ENCODE measurements at places on chromosomes 3 and 15.

DNA sequence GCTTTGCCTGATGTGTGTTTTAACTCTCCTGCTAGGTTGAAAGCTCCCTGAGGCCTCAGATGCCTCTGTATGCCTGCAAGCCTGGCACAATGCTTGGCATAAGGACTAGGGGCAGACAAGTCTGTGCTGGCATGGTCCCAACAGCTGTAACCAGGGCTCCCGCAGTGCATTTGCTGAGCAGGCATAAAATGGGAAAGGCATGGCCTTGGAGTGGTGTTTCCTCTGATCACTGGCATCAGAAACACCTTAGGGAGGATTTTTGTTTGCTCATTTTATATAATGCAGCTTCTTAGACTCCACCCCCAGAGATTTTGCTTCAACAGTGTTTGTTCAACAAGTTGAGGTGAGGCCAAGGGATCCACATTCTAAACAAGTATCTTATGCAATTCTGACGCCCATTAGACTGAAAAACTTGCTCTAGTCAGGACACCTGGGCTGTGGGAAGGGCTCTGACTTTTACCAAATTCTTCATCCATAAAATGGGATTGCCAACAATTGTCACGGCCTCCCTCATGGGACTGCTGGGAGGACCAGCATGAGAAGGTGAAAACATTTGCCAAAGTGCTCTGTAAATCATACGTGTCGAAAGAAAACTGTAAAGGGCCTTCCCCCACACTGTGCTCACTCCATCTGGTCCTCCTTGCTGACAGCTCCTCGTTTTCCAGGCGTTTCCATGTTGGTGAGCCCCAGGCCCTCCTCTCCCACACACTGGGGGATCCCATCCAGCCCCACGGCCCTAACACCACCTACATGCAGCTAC is 43.1 kb downstream of the STARD5 start:
- no peak for DNase-seq

DNA sequence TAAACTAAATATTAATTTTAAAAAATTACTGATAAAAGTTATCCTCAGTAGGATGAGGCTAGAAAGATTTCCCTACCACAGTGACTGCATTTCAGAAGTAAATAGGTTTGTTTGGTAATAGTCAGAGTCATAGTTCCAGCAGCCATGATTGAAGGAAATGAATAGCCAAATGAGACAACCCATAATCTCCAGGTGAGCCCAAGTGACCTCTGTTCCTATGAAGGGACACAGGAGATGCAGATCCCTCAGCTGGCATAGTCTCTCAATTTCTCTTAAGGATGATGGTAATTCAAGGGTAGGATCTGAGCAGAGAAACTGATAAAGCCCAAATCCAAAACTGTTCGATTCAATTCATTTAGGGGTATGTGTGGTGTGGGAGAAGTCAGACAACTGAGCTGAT is 461.8 kb downstream of the RAP2B start:
- DNase-seq = no peak

- DNase-seq = no peak
Measured at GRCh38 chr3:146203776-146204175, 42.8 kb upstream of the PLOD2 start.

DNA sequence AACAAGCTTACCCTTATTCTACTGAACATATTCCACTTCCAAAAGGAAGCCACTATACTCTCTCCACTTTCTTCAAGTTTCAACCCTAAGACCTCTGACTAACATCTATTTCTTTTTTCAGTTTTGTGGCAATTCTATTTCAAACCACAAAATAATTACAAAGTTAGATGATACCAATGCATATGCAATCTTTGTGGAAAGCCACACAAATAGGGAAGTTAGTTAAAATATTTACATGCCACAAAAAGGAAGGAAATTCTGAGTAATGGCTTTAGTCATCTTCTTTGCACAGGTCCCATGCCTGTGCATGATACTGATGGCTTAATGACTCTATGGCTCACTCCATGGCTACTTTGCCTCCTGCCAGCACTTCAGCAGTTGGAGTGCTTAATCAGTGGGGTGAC is 57.0 kb upstream of the MCTP2 start:
- no peak for DNase-seq

DNA sequence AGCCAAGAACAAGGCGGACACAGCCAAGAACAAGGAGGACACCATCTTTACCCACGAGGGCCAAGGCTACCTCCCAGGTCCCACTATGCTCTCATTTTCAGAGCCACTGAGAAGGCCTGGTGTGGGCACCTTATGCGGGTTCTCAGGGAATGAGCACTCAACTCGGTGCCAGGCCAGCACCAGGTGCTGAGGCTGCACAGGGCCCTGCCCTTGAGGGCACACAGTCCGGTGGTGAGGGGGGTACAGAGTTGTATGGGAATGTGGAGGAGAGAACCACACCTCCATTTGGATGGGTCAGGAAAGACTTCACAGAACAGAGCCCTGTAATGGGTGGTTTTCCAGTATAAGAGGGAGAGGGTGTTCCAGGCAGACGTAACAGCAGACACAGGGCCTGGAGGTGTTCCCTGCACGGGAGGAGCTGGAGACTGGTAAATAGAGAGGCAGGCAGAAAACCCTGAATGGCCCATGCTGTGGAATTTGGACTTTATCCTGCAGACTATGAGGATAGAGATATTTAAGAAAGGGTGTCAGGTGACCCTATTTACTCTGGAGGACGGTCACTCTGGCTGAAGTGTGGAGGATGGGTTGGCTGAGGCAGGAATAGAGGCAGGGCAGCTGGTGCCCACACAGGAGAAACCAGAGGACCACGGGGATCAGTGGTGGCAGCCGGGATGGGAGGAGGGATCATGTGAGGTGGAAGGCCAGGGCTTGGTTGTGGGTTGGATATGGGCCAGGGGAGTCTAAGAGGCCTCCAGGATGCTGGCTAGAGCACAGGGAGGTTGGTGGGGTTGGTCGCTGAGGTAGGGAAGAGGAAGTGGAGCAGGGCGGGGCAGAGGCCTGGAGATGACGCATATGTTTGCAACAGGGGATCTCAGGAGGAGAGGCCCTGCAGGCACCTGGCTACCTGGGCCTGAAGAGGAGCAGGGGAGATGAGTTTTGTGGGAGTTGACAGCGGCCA is 34.6 kb downstream of the CRABP1 start:
- DNase-seq = no peak

- DNase-seq = no peak
Measured at GRCh38 chr3:45537616-45537969, 57.0 kb upstream of the LIMD1 start.

GRCh38 chr3:45944830-45945620 is 1.8 kb downstream of the CXCR6 start:
- DNase-seq = no peak

DNA sequence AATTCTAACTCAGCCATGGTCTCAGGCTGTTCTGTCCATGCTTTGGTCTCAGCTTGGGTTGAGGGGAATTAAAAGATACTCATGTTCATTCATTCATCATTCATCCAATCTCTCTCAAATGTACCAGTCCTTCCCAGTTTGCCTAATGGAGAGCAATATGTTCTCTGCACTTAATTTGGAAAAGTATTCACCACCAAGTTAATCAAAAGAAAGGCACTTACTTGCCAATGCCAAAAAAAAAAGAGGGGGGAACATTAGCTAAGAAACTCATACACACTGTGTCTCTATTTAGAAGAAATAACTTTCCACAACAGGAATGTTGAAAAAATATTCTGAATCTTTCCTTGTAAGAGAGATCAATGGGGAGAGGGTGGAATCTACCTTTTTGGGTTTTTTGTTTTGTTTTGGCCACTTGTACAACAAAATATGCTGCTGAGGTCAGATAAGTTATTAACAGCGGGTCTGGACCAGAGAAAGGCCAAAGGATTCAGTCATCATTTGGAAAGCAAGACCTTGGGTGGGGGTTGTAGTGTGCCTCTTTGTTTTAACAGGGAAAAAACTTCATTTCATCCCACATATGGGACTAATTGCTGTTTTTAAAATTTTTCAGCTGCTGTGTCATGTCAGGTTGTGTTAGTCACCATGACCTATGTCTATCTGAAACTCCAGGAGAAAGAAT is 152.3 kb downstream of the FBN1 start:
- no peak for DNase-seq

DNA sequence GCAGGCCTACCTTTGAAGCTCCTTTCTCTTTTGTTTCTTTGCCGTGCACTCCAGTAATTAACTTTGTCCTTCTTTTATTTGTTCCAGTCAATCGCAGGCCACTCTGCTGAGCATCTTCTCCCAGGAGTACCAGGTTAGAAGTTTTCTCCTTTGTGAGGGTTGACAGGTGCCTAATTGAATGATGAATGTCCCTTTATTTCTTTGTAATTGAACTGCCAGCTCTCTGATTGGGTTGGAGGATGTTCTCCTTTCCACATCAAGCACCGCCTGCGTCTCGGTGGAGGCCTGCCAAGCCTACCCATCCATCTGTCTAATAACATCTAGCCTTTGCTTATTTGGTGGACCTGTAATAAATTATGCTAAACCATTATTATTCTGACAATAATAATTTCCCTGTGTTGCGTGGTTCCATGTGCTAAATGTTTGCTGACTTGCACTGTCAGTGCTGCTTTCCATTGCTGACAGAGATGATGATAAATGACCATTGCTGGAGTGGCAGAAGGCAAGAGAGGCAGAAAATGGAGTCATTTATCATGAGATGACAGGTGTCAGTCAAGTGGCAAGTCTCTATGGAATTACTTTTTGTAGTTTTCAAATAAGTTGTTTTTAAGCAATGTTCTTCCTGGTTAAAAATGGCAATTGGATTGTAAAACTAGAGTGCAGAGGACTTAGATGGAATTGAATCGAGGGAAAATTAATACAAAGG is 64.9 kb downstream of the CDIN1 start:
- no peak for DNase-seq

DNA sequence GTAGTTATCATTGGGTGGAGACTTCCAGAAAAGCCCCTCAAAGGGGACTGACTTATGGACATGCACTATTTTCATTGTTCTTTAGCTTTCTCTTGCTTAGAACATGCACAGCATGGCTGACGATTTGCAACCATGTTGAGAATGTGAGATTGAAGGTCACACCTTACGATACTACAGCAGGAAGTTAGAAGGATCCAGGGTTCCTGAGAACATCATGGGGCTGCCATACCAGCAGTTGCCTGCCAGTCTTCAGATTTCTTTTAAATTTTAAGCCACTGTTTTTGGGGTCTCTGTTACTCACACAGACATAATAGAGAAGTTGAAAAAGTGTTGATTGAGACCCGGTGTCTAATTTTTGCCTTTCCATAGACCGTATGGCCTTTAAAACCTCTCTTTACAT is 396.5 kb downstream of the MECOM start:
- no peak for DNase-seq

GRCh38 chr3:67529337-67529736 is 125.1 kb downstream of the SUCLG2 start:
- DNase-seq = no peak

- DNase-seq = no peak
Measured at GRCh38 chr3:180215866-180216265, 179.1 kb upstream of the PEX5L start.

All from activated T-helper 1 cell treated with anti-CD3 and anti-CD28 coated beads, Interleukin-2, amount 50 U/mL, for 16 hours (primary cell).